Stimulated activated CD4-positive, alpha-beta T cell treated with anti-CD3 and anti-CD28 coated beads, Interleukin-1b, Interleukin-23, amount 100 ng/mL, for 24 hours (primary cell): ENCODE measurements at places on chromosomes 7 and 10.

- DNase-seq: no peak
Measured at GRCh38 chr10:17250736-17251135, 22.7 kb downstream of the VIM start.

DNA sequence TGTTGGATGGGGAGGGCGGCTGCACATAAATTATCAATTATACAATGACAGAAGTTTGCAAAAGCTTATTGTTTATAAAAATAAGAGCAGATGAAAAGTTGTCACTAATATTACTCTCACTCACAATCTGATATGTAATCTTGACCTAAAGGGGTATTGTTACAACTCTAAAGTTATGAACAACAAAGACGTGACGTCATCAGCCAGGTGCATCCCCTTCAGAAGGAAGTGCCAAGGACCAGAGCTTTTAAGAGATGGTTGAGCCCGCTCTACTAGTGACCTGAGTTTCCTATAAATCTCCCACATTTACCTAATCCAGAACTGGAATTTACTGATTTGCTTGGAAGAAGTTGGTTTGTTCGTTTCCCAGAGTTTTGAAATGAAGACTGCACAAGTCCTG is 247.7 kb upstream of the MGMT start:
- DNase-seq: no peak

DNA sequence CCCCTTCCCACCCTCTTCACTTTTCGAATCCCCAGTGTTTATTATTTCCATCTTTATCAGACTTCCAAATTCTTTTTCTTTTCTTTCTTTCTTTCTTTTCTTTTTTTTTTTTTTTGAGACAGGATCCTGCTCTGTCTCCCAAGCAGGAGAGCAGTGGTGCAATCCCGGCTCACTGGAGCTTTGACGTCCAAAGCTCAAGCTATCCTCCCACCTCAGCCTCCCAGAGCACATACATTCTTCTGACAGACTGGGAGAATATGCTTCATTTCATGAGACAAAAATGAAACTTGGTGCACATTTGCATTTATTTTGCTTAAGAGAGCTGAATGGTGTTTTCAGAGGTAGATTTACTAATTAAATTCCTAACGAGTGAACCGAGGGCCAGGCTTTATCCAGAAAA is 80.1 kb upstream of the FZD8 start:
- no peak for DNase-seq

DNA sequence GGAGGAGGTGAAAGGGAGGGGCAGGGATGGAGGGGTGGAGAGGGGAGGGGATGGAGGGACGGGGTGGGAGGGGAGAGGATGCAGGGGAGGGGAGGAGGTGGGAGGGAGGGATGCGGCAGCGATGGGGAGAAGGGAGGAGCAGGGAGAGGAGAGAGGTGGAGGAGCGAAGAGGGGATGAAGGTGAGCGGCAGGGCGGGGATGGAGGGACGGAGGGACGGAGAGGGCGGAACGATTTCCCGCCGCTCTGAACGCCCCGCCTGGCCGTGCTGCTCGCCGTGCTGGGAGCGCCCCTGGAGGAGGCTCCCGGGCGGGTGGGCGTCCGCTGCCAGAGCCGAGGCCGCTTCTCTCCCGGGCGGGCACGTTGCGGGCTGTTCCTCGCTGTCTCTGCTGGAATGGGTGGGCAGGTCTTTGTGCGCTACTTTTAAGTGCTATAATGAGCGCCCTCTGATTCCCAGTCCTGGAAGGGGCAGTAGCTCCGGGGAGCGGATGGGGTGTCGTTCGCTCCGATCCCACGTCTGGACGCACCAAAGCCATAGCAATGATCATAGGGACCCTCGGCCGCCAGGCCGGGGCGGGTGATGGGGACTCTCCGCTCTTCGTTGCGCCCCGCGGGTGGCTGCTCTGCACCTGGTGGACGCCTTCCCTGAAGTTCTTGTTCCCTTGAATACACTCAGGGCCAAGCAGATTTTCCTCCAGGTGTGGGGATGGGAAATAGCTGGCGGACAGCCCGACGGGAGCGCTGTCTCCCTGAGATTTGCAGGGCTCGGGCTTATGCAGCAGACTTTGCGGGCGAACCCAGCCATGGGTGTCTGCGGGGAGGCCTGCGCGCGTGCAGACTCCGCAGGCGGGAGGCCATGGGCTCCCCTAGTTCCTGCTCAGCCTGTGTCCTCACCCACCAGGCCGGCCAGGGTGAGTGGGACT is 81.1 kb upstream of the CPXM2 start:
- no peak for DNase-seq

GRCh38 chr10:42630537-42631134 is 7.7 kb downstream of the ZNF33B start:
- DNase-seq: no peak

- no peak for DNase-seq
Measured at GRCh38 chr7:136018104-136018503, 40.9 kb upstream of the MTPN start.

DNA sequence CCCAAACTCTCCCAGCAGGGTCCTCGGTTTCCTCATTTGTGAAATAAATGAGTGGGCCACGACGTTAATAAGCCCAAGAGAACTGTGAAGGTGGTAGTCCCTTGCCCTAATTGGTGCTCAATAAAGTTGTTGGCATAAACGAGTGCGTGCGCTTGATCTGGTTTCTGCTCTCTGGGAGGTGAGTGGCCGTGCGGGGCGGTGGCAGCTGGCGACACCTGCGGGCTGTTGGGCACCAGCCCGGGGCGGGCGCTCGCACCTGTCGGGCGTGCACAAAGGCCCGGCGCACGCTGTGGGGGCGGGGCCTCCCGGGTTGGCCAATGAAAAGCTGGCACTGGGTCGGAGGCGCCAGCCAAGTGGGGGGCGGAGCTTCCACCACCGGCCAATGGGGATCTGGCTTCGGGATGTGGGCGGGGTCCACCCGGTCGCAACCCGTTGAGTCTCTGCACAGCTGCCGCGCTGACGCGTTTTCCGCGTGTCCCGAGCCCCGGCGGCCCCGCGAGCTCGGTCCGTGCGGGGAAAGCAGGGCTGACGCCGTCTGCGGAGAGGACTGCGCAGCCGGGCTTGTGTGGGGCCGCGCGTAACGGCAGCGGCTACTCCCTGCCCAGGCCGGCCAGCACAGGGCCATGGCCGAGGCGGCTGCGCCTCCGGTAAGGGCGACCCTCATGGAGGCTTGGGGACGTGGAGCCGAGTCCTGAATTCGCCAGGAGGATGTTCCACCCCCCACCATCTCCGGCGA is 23.0 kb downstream of the ZNF783 start:
- peak; percentile 99 for DNase-seq

DNA sequence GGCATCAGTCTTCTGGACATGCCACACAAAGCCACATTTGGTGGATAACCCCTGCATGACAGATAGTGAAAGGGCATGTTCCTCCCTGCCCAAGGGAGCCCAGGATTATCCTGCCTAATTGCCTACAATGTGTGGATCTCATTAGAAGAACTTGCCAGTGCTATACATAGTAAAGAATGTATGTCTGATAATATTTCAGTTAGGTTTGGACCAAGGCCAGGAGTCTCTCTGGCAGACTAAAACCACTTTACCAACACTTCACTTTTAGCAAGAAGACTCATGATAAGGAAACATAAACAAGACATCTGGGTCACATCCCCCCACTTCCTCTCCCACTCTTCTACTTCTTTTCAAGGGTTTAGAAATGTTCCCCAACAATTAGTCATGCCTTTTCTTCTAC is 196.7 kb downstream of the MTERF1 start:
- no peak for DNase-seq

DNA sequence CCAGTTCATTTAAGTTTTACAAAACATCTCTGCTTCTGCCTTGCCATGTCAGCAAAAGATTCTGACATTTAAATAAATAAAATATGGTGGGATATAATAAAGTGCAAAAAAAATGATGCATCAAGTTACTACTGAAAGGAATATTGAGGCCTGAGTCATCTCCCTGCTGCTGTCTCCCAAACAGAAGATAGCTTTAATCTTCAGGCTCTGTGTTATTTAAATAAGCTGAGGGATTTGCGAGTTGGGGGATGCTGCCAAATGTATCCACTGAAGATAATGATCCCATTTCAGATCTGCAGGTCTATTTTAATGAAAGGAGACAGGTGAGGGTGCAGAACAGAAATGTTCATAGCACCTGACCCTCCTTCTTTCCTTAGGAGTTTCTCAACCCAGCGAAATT is 720.8 kb downstream of the AUTS2 start:
- no peak for DNase-seq

- DNase-seq: no peak
Measured at GRCh38 chr7:41870461-41871138, 167.7 kb upstream of the INHBA start.

DNA sequence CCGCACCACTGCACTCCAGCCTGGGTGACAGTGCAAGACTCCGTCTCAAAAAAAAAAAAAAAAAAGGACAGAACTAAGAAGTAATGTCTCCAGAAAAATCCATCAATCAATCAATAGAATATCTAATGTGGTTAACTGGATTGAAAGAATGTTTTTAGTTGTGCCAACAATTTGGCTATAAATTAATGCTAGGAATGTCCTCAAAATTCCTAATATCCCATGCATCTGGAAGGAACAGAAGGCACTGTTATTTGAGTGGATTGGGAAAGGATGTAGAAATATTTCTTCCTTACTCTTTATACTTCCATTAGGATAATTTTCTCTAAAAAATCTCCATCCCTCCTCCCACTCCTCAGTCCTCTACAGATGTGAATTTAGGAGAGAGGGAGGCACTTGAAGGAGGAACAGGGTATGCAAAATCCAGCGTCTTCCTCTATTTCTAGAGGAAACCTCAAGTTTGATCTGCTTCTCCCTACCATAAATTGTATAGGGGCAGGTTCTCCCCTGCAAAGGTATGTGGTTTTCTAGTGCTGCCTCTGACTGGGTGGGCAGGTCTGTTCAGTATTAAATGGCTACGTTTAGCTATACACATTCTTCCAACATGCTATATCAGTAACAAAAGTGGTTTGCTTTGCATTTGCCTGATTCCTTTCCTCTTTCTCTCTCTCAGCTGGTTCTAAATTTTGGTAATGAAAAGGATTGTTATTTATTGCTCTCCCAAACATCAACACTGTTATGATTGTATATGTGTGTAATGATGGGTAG is 54.1 kb downstream of the RNLS start:
- DNase-seq: no peak

- no peak for DNase-seq
Measured at GRCh38 chr10:71271662-71272055, 47.4 kb upstream of the SLC29A3 start.

DNA sequence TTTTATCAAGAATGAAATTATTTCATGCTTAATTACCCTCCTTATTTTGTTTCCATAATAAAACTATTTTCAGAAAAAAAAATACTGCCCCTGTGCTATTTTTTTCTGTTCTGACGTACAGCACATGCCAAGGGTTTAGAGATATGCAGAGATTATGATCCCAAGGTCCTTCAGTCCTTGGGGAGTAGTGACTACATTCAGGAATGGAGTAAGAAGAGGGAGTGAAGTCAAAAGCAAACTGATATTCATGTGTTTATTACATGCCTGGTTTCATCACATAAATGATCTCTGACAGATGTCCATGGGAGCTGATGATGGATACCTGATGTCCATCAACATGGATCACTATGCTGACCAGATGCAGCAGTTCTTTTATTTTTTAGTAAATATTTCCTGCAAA is 17.2 kb downstream of the AKAP9 start:
- no peak for DNase-seq

DNA sequence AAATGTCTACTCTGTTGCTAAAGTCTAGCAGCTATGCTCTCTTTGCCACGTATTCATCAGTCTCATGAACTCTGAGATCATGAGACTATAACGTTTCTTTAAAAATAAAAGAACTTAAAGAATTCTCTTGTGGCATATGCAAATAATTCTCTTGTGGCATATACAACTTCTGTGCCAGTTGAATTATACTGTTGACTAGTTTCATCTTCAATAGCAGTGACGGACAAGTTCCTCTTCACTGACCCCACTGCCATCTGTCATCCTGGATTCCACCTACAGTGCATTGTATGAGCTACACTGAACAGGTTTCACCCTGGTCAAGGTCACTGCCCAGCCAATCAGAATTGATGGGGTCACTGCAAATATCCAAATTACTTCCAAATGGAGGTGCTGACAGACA is 88.2 kb downstream of the CD36 start:
- no peak for DNase-seq

DNA sequence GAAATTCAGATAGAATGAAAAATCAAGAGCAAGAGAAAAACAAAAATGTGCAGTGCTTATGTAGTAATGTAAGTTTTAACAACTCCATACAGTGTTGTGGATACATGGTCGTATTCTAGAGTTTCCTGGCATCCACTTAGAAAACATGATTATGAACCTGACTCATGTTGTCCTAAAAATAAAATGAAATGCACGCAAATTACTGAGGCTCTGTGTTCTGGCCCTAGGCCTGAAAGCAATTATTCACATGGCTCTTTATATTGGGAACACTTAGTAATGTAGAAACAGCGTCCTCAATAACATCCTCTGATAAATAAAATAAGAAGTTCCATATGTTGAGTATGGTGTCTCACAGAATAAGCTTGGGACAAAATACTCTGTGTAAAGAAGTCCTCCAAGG is 200.2 kb upstream of the SEMA3E start:
- no peak for DNase-seq

- no peak for DNase-seq
Measured at GRCh38 chr10:85650791-85651496, 715.7 kb downstream of the GRID1 start.

DNA sequence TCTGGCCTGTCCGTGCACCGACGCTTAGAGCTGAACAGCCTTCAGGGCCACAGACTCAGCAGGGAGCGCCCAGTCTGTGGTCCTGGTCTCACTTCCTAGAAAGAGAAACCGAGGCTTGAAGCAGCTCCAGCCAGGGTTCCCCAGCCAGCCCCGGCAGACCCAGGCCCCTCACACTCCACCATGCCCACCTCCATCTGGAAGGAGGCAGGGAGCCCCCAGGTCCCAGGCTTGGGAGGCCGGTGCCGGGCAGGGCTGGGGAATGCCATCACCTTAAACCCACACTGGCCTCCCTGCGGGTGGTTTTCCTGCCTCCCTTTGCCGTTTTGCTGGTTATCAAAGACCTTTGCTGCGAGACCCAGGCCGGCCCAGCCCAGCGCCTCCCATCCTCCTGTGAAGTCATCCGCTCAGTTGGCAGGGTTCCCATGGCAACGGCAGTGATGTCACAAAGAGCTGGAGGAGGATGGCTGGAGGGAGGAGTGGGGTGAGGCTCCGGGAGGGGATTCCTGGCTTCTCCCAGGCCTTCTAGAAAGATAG is 24.0 kb downstream of the ELFN1 start:
- no peak for DNase-seq

DNA sequence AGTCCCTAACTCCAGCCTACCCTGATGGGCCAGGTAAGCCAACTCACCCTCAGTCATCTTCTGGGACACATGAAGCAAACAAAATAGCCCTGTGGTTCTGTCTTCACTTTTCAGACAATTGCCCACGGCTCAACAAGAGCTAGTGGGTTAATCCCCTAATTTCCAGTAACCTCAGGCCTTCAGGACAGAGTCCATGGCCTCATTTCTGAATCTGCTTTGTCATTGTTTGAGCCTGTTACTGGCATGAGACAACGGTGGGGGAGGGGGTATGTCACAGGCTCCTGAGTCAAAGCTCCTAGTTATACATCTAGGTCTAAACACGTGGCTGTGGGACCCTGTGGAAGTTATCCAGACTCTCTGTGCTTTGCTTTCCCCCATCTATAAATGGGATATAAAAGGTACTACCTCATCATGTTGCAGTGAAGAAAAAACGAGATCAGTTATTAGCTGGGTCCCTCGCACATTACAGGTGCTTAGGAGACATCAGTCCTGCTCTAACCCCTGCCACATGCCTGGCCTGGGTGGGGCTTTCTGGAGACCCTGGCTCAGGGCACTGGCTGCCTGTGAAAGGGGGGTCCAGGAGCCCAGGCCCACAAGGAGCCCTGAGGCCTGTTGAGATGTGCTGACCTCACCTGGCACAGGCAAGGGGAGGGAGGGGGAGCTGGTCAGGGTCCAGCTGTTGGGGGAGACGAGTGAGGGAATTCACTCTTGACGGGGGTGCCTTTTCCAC is 16.5 kb downstream of the MAT1A start:
- no peak for DNase-seq
